ENCODE measurements at places on chromosomes 16 and 17.

DNA sequence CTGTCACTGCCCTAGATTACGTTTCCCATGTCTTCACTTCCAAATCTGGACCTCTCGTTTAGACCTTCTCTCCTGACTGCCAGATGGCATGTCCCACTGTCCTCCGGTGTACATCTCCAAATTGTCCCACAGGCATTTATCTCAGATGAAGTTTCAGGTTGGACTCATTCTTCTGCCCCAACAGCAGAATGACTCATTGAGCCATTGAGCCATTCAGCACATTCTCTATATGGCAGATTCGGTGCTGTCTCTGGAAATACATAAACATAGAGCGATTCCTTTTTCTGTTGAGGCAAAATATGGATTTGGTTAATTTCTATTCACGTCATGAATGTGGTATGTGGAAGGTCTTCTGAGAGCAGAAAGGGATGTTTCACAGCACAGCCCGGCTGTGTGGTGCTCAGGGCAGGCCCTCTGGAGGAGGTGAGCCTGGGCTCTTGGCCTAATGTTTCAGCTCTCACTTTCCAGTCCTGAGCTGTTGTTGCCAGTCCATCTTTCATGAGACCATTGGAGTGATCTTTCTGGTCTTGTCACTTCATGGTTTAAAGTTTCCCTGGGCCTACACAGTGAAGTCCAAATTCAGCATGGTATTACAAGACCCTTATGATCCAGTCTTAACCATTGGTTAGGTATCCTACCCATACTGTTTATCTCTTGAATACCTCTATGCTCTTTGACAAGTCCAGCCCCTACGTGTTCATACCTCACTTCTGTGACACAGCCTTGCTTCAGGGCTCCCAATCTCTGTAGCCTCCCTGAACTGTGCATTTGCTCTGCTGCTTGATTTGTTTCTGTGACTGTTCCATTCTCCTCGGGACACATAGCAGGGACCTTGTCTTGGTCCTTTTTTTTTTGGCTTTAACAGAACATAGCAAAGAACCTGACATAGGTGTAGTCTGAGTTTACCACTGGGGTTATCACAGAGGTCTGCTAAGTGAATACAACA is 15.9 kb downstream of the HAPSTR1 start:
- no peak for DNase-seq

GRCh38 chr16:81451753-81452680 is 7.4 kb downstream of the CMIP start:
- no peak for DNase-seq

DNA sequence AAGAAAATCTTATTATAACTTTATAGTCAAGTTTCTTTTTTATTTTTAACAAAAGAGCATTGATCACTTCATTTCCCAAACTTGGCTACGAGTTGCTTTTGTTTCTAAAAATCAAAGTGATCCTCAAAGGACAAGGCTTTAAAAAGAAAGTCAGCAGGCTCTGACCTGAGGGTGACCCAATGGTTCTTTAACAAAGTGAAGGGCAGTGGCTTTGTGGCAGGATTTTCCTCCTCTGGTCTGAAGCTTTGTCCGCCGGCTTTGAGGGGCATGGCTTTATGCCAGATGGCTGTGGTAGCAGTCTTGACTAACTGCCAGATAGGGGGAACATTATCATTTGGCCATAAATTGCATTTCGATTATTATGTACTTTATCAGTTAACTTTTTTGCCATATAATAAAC is 28.5 kb downstream of the IQCK start:
- DNase-seq, result no peak

- DNase-seq, result no peak
Observed at GRCh38 chr16:53805752-53806151, 101.8 kb downstream of the FTO start.

GRCh38 chr17:2962729-2963128 is 100.7 kb downstream of the OR1D5 start:
- no peak for DNase-seq
